ENCODE measurements at places on chromosomes 7 and 10.

GRCh38 chr10:129169115-129169514 lies 297.9 kb upstream of the MGMT start:
- DNase-seq: no peak

GRCh38 chr10:44039599-44039998 lies 345.3 kb downstream of the CXCL12 start:
- no peak for DNase-seq

- DNase-seq: no peak
These were observed 395.7 kb downstream of the THSD7A start for GRCh38 chr7:11436316-11436715.

GRCh38 chr10:100025576-100025975 lies 15.8 kb upstream of the DNMBP start:
- peak; percentile 71 for DNase-seq

DNA sequence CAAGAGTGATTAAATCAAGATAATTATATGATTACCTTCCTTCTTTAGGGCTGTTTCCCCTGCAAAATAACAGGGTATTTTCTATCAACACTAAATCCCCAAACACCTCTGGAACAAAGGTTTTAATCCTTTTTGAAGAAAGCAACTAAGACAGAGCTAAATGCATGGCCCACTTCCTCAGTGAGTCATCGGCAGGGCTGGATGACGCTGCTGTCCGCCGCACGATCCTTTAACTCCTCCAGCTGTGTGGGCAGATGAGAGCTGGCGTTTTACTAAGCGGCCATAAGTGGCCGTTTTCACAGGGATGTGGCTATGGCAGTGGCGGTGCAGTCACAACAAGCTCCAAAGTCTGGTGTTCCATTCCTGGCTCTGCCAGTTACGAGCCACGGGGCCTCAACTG lies 76.0 kb upstream of the C1QL3 start:
- DNase-seq: peak; percentile 22

DNA sequence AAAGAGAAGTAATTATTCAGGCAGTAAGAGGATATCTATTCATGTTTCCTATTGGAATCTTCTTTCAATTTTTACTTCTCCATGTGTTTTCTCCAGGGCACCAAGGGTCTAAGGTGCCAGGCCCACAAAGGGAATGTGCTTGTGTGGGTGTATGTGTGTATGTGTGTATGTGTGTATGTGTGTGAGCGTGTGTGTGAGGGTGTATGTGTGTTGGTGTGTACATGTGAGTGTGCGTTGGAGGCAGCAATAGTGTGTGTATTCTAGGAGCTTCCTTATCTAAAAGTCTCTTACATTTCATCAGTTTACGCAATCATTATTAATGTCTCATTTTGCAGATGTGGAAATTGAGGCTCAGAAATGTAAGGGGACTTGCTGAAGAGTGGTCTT lies 28.3 kb downstream of the RAMP3 start:
- DNase-seq: no peak

GRCh38 chr7:2603044-2603965 lies 28.5 kb upstream of the TTYH3 start:
- no peak for DNase-seq

- no peak for DNase-seq
These were observed 148.2 kb downstream of the RAPGEF5 start for GRCh38 chr7:22208799-22209198.

DNA sequence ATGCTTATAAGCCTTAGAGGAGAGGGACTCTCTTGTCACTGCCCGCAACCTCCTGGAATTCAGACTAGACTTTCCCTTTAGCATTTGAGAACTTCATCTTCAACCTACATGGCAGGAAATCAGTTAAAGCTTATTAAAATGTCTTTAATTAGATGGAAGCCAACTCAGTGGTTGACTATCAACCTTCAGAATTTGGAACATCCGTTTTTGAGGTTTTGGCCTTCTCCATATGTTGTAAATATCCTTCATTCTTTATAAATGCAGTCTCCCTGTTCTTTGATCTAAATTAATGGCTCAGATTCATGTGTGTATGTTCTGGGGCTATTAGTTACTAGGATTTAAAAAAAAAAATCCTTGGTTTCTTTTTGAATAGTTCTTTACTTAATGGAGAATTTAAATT lies 85.0 kb downstream of the ANKRD61 start:
- DNase-seq: no peak

- no peak for DNase-seq
These were observed 252.0 kb downstream of the TCF7L2 start for GRCh38 chr10:113202011-113202410.

DNA sequence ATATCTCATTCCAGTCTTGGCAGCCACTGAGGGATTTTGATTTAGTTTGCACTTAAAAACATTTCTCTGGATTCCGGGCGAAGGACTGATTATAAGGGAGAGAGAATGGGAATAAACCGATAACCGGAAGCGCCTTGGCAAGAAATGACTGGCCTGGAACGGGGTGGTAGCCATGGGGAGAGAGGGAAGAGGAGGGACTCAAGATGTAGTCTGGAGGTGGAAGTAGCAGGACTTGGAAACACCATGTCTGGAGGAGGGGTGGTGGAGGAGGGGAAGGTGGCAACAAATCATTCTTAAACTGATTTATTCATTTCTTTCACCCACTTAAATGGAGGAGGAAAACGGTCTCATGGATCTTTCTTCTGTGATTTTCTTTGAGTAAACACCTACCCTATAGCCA lies 238.1 kb downstream of the REEP3 start:
- no peak for DNase-seq

DNA sequence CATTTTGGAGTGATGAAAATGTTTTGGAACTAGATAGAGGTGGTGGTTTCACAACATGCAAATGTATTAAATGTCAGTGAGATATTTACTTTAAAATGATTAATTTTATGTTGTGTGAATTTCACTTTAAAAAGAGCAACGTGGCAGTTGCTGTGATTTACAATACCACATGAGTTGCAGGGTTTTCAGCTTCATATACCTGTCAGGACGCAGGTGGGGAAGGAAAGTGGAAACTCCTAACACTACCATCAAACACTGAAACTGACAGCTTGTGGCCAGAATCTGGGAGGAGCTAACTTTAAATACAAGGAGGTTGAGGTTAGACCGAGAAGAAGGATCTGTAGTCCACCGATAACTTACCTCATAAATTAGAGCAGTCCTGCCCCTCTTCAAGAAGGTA lies 168.9 kb upstream of the TMEM72 start:
- no peak for DNase-seq

- no peak for DNase-seq
These were observed 40.3 kb downstream of the ARHGAP22 start for GRCh38 chr10:48564466-48565160.

DNA sequence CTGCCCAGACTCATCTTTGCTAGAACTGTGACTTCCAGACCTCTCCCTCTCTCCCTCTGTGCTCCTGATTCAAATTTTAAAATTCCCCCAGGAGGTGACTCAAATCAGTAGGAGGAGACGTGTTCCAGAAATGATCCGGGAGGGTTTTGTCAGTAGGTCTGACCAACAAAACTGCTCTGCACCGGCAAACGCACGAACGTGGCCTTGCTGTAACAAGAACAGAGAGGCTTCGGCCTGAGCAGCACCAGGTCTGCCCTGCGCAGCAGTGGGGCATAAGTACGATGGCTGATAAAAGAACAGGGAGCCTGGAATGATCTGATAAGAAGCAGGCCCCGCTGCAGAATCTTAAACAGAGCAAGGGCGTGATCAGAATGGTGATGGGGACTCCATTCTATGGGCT lies 152.7 kb upstream of the AUTS2 start:
- DNase-seq: no peak

- DNase-seq: no peak
These were observed 70.6 kb downstream of the KMT2E start for GRCh38 chr7:105084581-105084980.

GRCh38 chr7:149666360-149666945 lies 106.9 kb downstream of the ZNF467 start:
- DNase-seq: no peak

DNA sequence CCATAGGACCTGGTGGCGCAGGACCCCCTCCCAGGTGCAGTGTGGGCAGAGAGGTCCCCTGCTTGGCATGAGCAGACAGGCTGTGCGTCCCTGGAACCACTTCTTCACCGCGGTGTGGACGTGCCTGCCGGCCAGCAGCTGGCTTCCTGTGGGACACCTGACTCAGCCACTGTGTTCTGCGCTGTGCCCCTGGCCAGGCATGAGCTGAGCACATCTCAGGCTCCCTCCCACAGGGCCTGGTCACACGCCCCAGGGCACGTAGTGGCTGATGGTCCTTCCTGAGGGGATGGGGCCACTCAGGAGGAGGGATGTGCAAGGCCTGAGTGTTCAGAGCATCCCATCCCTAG lies 3.5 kb upstream of the DEPP1 start:
- no peak for DNase-seq

GRCh38 chr10:73800560-73801252 lies 10.7 kb downstream of the NDST2 start:
- DNase-seq: no peak

- DNase-seq: no peak
These were observed 49.5 kb downstream of the GNAI1 start for GRCh38 chr7:80183900-80184685.

GRCh38 chr10:84175436-84175835 lies 1.8 kb downstream of the GPR15LG start:
- no peak for DNase-seq

GRCh38 chr7:4775848-4776623 lies 613 bp downstream of the AP5Z1 start:
- no peak for DNase-seq

DNA sequence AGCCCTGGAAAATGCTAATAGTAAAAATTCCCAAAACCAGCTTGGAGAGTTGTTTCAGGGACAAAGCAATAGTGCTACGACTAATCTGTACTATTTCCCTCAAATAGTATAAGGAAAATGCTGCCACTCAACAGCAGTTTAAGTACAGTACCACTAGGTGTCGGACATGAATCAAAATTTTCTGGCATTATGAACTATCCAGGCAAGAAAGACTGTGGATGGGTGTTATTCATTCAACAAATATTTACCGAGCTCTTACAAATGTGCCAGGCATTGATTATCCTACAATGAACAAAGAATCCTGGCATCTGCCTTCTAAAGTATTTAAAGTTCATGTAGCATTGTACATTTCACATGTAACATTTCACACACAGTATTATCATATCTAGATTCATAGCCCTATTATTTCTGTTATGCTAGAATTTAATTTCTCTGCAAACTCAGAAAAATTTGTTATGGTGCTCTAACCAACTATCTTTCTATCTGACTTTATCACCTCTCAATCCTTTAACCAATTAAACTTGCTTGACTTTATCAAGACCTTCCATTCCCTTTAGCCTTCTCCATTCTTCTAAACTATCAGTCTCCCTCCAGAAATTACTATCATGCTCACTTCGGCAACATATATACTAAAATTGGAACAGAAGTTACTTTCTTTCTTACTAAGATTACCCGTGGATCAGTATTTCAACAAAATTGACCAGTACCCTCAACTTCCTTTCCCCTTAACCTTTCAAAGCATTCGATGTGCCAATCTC lies 80.6 kb downstream of the ARHGAP21 start:
- DNase-seq: peak; percentile 77

DNA sequence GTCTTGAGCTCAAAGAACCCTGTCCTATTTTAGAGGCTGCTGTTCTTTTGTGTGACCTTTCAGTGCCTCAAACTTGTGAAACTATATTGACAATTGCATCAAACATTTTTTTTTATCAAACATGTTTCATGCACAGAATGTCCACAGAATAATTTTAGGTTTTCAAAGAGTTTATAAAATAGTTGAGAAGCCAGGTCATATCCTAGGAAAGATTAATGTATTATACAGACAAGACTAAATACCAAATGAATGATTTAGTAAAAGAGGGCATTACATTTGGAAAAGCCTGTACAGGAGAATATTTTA lies 67.0 kb downstream of the CDK6 start:
- DNase-seq: no peak

DNA sequence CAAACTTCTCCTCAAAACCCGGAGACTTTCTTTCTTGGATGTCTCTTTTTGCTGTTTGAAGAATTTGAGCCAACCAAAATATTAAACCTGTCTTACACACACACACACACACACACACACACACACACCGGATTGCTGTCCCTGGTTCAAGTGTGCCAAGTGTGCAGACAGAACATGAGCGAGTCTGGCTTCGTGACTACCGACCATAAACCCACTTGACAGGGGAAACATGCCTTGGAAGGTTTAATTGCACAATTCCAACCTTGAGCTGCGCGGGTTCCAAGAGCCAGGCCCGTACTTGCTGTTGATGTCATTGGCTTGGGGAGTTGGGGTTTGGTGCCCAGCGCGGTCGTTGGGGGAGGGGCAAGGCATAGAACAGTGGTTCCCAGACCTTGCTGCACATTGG lies 1.7 kb downstream of the EGFR start:
- no peak for DNase-seq

GRCh38 chr10:91242940-91243339 lies 22.5 kb downstream of the PCGF5 start:
- DNase-seq: no peak

- no peak for DNase-seq
These were observed 335.2 kb upstream of the VWC2 start for GRCh38 chr7:49438281-49438680.

DNA sequence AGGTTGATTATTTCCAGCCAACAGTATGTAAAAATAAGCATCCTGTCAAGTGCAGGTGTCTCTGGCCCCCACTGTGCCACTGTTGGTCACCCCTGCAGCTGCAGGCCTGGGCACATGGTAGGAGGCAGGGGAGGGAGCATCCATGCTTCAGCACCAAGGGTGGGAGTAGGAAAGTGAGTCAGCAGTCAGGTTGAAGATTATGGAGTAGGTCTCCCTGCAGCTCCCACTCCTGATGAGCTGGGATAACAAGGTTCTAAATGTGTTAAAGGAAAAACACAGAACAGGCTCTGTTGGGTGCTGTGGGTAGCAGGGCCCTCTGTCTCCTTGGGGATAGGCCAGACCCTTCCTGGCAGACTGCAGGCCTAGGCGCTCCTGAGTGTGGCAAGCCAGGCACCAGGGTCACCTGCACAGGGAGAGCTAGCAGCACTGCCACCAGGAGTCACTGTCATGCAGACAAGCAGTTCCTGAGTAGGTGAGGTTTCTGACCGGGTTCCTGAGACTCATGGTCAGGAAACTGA lies 59.3 kb downstream of the NUDCD3 start:
- DNase-seq: no peak

DNA sequence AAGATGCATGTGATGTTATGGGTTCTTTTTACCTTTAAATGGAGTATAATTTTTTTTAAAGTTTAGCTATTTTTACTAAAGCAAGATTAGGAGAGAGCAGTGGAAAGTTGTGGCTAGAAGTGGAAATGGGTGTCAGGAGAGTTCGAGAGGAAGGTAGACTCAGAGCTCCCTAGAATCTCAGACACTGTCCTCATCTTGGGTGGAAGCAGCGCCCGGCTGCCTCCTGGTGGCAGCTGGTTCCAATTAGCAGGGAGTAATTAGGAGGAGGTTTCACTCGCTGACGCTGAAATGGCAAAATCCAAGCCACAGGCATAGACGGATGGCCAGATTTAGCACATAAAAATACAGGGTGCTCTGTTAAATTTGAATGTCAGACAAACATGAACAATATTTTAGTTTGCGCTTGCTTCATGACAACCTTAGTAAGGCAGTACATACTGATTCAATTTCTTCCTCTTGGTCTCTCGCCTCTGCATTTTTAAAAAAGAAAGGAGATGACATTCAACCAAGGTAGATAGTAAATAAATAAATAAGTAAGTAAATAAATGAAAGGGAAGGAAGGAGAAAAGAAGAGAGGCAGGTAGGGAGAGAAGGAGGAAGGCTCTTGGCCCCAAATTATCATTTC lies 58.5 kb downstream of the LGI1 start:
- peak; percentile 87 for DNase-seq
